Transverse colon (tissue), 4 donors: ENCODE measurements at places on chromosomes 1 and 21.

GRCh38 chr1:39791838-39792237, 3.2 kb upstream of the BMP8B start:
- DNase-seq = no peak

GRCh38 chr21:31193761-31194160, 150.3 kb downstream of the TIAM1 start:
- DNase-seq = no peak

DNA sequence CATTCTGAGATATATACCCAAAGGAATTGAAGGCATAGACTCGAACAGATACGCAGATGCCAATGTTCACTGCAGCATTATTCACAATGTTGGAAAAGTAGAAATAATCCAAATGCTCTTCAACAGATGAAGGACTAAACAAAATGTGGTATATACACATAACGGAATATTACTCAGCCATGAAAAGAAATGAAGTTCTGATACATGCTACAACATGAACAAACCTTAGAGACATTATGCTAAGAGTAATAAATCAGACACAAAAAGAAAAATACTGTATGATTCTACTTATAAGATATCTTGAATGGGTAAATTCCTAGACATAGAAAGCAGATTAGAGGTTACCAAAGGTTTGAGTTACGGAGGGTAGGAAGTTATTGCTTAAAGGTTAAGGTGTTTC, 57.9 kb downstream of the SLC25A24 start:
- no peak for DNase-seq

GRCh38 chr1:5966543-5967205, 25.6 kb downstream of the NPHP4 start:
- DNase-seq = no peak

GRCh38 chr1:83790446-83790845, 208.5 kb downstream of the TTLL7 start:
- DNase-seq = no peak

- DNase-seq = no peak
These were observed 312.3 kb downstream of the RRAGC start for GRCh38 chr1:38547321-38547720.
